Stimulated activated naive CD4-positive, alpha-beta T cell treated with Interleukin-2 at 50 U/mL for 16 hours (primary cell): ENCODE measurements at places on chromosomes 5 and 9.

GRCh38 chr9:82588301-82589180, 474.4 kb downstream of the RASEF start:
- no peak for DNase-seq

GRCh38 chr9:69759021-69759420, 790 bp downstream of the PTAR1 start:
- DNase-seq: no peak

- DNase-seq: no peak
Observed at GRCh38 chr9:73137286-73137899, 14.3 kb upstream of the ANXA1 start.

GRCh38 chr5:163993126-163993525, 487.7 kb downstream of the MAT2B start:
- DNase-seq: no peak

GRCh38 chr5:1720396-1721110, 79.1 kb downstream of the MRPL36 start:
- DNase-seq: no peak

- DNase-seq: no peak
Observed at GRCh38 chr5:40365342-40366330, 314.1 kb upstream of the PTGER4 start.

- DNase-seq: no peak
Observed at GRCh38 chr9:130356877-130357584, 87.7 kb upstream of the ASS1 start.

GRCh38 chr5:145511351-145511750, 323.8 kb downstream of the PRELID2 start:
- no peak for DNase-seq

GRCh38 chr5:108251350-108251749, 130.5 kb downstream of the FBXL17 start:
- no peak for DNase-seq

- DNase-seq: no peak
Observed at GRCh38 chr5:136769900-136770684, 404.7 kb upstream of the TRPC7 start.

DNA sequence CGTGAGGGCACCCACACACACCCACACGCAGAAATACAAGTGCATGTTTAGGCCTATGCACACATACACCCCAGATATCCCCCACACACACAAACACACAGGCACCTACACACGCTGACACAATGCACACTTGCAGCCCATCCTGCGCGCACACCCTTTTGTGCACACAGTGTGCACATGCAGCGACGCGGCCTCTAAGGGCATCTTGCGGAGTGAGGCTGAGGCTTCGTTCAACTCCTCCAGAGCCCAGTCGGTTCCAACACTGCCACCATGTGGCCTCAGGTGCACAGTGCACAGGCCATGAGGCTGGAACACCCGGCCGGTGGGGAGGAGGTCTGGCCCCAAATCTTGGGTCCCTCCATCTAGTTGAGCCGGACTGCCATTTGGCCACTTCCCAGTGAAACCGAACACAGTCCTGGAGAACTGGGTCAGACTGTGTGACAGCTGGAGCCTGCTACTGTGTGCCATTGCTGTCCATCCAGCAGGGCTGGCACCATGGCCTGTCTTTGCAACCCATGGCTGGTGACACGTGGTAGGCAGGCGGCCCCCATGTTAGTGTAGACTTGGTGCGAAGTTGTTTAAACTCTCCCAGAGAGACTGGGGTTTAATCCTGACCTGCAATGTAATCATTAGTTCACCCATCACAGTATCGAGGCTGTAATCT, 97.7 kb upstream of the MVB12B start:
- DNase-seq: peak; percentile 55

DNA sequence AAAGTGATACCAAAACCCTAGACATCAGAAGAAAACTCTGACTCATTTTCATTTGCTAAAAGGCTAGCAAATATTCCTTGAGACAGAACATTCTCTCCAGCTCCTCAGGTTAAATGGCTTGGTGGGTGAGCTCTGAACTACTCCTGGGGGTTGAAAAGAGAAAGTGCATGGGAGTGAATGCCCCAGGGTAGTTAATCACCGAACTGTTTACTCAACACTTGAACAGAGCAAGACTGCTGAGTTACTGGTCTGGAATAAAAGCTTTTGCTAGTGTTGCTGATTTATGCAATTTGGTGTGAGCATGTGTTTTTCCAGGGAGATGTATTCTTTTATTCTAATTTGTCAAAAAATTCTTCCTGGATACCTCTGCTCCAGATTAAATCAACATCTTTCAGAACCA, 88.3 kb upstream of the PRDM9 start:
- DNase-seq: no peak

DNA sequence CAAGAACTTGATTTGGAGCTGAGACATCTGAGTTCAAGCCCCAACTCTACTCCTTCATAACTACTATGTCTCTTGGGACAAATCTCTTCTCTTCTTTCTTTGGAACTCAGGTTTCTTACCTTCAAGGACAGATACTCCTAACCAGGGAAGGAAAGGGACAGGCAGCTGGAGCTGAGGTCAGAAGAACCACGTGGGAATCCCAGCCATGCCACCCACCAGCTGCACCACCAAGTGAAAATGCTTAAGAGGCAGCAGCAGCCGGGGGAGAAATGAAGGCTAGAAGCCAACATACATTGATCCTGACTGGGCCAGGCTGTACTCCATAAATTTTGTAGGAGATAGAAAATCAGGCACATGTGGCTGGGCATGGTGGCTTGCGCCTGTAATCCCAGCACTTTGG, 9.6 kb upstream of the OR5C1 start:
- no peak for DNase-seq

GRCh38 chr5:139058121-139058520, 140.0 kb downstream of the SIL1 start:
- no peak for DNase-seq

- no peak for DNase-seq
Observed at GRCh38 chr5:37701868-37702267, 138.0 kb downstream of the GDNF start.

DNA sequence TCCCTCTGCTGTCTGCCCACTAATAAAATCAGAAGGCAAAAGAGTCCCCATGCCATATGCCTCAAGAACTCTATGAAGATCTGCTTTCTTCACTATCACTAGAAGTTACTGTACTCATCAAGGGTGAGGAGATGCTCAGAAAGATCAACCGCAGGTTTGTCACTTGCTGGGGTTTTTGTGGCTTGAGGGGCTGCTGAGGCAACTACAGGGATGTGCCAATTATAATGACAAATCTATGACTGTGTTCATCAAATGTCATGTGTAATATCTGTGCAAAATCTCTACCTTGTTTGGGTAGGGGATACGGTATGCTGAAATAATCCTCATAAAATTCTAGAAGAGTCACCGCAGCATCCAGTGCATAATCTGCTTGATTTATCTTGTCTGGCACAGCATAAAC, 13.0 kb downstream of the ERAP1 start:
- DNase-seq: peak; percentile 49

DNA sequence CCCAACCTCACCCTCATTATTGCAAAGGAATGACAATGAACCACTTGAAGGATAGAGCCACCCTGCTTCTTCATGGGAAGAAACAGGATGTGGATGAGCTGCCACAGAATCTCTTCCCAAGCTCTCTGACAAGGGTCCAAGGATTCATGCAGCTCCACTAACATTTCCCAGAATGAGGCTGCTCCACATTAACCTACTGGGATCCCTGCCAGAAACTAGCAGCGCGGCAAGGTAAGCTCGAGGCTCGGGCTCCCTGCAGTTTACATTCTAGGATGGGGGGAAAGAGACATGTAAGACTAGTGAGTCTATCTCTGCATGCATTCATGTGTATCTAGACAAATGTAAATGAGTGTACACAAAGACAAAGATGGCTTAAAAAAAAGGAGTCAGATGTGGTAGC, 12.1 kb downstream of the DCAF12 start:
- DNase-seq: no peak

GRCh38 chr9:717722-718121, 123.8 kb upstream of the DMRT1 start:
- no peak for DNase-seq

GRCh38 chr9:96574931-96575351, 44.7 kb downstream of the CDC14B start:
- DNase-seq: no peak

DNA sequence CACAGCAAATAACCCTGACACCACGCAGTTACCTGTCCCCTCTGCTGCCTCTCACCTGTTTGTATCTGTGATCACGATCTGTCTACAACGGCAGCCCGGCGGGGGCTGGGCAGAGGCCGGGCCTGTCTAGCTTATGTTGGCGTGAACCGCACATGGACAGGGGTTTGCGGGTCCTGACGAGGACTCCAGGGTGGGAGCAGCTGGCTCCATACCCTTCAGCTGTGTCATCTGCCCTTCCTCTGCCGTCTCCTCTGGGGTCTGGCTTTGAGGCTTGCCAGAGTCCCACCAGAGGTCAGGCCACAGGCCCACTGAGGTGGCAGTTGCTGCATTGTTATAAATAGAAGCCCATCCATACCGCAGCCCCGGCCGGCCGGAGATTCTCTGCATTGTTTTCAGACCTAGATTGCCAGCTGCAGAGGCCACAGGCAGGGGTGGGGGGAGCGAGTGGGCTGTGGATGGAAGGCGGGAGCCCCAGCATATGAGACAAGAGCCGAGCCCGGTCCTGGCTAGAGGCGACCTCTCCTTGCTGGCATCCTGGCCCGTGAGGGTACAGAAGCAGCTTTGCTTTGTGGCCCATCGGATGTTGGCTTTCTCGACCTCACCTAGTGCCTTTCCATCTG, 37.8 kb downstream of the FAM78A start:
- no peak for DNase-seq

DNA sequence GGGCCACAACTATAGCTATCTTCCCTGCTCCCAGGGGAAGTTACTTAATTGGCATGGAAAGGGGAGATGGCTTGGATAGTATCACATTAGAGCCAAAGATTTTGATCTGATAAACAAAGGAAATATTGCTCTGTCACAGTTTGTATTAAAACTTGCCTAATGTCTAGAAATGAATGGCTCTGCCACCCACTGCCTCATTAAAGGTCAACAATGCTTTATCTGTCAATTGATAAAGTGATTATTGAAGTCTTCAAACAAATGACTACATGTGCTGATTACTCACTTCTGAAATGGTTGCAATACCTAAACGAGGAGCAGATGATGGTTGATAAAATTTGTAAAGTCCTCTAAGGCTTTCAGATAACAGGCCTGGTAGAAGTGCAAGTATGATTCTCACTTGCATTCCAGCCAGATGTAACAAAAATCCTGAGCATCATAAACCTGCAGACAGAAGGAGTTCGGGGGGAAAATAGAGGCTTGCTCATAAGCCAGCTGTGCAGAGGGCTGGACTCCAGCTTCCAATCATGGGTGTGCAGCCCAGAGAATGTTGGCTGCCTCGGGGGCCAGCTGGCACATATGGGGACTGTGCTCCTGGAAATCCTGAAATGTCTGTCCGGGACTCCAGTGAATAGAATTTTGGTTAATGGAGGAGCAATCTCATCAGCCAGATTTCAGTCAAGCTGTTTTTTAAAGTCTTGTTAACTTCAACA, 200.5 kb upstream of the SLC27A6 start:
- no peak for DNase-seq

GRCh38 chr9:118177241-118177640, 473.0 kb downstream of the TLR4 start:
- no peak for DNase-seq

- DNase-seq: no peak
Observed at GRCh38 chr5:33513462-33514185, 72.9 kb downstream of the TARS1 start.

DNA sequence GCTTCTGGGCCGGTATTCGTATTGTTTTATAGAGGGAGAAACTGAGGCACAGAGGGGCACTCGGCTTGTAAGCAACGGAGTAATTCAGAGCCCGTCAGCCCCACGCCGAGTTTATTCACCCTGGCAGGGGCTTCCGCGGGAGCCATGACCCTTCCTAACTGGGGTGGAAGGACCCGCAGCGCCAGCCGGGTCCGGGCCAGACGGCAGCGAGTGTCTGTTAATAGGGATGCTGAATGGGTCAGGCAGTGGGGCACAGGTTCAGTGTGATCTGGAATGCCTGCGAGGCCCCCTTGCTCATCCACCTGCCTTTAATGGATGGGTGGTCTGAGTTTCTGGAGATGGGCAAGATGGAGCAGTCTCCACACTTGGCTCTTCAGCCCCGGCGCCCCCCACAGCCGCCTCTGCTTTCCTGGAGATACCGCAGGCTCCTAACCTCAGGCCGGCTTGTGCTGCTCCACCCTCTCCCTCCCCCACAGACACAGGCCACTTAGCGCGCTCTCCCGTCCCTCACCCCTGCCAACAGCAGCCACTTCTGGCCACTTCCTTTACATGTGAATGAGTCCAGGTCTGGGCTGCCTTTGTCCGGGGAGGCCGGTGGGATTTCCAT, 147.1 kb downstream of the ERCC6L2 start:
- DNase-seq: no peak

GRCh38 chr5:9869616-9870288, 239.6 kb upstream of the TAS2R1 start:
- DNase-seq: no peak

DNA sequence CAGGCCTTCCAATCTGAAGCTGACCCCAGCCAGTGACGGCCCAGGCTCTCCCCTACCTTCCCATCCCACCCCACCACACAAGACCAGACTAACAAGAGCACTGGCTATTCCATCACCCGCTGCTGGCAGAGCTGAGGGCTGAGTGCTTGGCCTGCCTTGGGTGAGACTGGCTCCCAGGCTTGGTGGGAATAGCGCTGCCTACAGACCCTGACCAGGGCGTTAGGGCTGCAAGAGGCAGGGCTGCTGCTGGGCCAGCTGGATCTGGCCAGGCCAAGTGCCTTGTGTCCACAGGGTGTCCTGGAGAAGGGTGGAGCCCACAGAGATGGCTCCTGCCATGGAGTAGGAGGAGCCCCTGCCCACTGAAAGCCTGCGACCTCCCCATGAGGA, 31.6 kb upstream of the ANGPTL2 start:
- no peak for DNase-seq

GRCh38 chr5:56050551-56051255, 55.9 kb upstream of the IL6ST start:
- no peak for DNase-seq

DNA sequence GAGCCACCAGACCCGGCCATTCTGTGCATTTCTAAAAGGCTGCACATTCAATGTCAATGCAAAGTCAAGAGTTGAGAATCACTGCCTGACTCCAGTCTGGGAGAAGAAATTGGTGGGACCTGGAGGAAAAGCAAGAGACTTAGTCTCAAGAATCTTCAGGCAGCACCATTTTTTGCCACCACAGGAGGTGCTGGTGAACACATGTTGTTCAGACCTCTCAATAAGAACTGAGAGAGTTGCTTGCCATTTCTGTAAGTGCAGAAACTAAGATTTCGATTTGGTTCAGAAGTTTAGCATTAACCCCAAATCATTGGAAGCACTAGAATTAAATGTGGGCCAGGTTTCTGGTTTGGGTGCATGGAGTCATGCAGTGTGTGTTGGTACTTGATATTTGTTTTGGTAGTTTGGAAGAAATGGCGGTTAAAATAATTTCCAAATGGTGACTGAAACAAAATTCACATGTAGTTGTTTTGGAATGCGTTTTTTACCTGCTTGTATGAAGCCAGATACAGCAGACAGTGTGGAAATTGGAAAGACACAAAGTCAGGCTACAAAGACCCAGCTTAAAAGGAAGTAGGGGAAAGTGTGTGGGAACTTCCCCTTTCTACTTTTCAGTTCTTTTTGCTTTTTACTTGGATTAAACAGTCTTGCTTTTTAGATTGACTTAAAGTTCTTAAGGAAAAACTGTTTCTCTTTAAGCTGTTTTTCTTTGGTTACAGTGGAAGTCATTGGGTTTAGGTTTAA, 20.4 kb downstream of the PDE8B start:
- no peak for DNase-seq
